Fibroblast of pulmonary artery (primary cell): ENCODE measurements at places on chromosomes 6 and 20.

DNA sequence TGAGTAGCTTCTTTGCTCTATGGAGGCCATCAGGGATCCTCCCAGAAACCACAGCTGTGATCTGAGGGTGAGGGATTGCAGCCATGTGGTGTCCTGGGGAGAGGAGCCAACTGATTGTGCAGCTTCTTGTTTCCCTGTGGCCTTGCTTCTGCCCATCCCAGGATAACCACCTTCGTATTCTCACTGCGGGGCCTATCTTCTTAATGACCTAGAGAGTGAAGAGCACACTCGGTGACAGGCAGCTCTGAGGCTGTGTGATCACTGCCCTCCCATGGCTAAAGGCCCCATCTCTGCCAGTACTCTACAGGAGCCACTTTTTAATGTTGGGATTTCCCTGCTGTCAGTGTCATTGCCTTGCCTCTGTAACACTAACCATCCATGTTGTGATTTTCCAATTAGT lies 5.3 kb upstream of the RAET1L start:
- DNase-seq, result no peak

GRCh38 chr6:6005051-6006005 lies 1.4 kb downstream of the NRN1 start:
- no peak for DNase-seq

DNA sequence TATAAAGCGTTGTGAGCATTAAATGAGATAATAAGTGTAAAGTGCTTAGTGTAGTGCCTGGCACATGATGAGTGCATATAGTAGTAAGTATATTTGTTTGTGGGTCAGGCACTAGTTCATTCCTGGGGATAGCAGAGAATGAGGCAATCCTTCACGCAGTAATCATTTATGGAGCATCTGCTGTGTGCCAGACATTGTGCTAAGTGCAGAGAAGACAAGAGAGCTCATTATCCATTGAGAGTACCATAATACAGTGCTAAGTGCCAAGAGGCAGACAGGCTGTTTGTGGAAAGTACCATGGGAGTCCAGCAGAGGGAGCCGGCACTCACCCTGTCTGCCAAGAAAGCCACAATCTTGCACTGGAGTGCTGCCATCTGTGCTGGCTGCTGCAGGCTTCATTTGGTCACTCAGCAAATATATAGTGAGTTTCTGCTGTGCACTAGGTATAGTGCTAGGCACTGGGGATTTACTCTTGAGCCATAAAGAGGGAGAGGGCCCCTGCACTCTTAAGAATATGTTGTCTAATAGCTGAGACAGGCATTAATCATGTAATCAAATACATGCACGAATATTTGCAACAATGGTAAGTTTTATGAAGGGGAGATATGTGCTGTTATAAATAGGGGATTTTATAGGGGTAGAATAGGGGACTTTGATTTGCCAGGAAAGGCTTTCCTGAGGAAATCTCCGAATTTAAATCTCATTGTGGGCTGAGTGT lies 12.9 kb upstream of the MROH8 start:
- DNase-seq, result peak; percentile 94

DNA sequence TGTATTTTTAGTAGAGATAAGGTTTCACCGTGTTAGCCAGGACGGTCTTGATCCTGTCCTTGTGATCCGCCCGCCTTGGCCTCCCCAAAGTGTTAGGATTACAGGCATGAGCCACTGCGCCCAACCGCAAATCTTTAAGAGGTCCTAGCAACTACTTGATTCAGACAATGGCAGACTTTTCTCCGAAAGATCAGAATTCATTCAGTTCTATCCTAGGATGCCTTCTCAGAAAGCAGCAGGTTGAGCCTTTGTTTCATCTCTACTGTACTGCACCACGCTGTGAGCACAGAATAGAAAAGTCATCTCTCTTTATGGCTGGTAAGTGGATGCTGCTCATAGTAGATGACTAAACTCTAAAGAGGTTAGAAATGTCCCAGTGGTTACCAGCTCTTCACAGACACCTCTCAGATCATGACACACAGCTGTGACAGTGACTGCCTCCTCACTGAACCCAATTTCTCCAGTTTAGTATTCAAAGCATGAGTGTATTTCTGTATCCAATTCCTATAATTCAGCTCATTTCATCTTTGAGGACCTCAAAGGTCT lies 6.0 kb upstream of the HSF2 start:
- DNase-seq, result no peak

DNA sequence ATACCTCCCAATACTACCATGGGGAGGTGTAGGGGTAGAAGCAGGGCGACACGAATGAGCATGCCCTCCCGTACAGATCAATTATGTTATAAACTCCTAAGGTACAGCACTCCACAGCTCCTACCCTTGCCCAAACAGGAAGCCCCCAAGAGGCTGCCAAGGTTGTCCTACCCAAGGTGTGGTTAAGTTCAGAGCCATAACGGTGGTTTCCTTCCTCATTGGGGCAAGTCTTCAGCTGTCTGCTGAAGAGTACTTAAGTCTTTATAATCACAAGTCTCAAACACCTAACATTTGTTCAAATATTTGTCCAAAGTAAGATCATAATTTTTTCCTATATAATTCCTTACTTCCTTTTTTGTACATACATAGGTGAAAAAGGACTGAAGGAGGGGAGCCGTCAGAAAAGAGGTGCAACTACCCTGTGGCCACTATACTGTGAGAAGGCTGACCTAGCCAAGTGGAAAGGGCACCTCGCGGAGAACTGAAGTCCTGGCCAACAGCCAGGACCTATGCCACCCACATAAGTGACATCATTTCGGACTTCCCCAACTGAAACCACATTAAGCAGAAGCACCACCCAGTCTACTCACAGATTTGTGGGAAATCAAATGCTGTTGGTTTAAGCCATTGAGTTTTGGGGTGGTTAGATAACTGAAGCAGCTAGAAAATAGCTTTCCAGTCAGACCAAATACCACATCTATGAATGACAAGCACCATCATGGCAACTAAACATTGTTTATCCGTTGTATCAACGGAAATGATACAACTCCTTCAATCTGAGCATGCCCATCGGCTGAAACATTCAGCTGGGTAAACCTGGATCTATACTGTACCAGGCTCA lies 2.9 kb upstream of the RAB22A start:
- peak; percentile 31 for DNase-seq

- DNase-seq, result no peak
These were observed 11.0 kb upstream of the TIAM2 start for GRCh38 chr6:154984146-154984545.

DNA sequence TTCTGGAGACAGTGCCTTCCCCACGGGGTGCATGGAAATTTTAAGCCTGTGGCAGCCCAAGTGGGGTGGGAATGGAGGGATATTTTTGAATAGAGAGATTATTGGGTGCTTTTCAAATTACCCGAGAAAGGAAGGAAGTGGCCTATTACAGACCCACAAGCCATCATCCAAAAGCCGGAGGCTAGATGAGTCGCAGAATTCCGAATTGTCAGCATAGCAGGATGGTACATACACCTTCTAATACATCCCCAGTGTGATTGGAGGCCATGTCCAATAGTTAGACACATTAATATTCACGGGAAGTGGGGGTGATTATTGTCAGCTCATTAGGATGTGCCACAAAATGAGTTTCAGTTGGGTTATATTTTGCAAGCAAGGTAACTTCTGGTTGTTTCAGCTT lies 133.0 kb downstream of the FIG4 start:
- DNase-seq, result no peak

- no peak for DNase-seq
These were observed 277.0 kb downstream of the CENPW start for GRCh38 chr6:126616866-126617265.
